ENCODE measurements at places on chromosomes 7 and 10.
A peak's percentile ranks its signal among the peaks of the same experiment; 100 is the strongest.

DNA sequence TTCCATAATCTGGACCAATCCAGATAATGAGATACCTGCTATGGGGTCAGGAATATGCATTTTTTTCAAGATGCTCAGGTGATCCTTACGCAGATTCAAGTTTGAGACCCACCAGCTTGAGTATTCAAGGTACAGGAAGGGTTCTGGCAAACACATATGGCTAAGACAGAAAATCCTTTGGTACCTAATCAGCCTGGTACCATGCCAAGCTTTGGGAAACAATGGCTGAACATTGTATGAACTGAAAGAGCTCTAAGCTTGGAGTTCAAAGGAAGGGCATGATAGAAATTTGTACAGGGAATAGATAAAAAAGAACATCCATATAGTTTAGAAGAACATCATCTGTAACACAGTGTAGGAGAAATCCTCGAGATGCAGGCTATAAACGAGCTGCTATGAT is 382.7 kb downstream of the THSD7A start:
- no peak for DNase-seq

GRCh38 chr7:39697483-39697882 is 74.1 kb downstream of the RALA start:
- DNase-seq = no peak

DNA sequence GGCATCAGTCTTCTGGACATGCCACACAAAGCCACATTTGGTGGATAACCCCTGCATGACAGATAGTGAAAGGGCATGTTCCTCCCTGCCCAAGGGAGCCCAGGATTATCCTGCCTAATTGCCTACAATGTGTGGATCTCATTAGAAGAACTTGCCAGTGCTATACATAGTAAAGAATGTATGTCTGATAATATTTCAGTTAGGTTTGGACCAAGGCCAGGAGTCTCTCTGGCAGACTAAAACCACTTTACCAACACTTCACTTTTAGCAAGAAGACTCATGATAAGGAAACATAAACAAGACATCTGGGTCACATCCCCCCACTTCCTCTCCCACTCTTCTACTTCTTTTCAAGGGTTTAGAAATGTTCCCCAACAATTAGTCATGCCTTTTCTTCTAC is 196.7 kb downstream of the MTERF1 start:
- peak; percentile 3 for DNase-seq

DNA sequence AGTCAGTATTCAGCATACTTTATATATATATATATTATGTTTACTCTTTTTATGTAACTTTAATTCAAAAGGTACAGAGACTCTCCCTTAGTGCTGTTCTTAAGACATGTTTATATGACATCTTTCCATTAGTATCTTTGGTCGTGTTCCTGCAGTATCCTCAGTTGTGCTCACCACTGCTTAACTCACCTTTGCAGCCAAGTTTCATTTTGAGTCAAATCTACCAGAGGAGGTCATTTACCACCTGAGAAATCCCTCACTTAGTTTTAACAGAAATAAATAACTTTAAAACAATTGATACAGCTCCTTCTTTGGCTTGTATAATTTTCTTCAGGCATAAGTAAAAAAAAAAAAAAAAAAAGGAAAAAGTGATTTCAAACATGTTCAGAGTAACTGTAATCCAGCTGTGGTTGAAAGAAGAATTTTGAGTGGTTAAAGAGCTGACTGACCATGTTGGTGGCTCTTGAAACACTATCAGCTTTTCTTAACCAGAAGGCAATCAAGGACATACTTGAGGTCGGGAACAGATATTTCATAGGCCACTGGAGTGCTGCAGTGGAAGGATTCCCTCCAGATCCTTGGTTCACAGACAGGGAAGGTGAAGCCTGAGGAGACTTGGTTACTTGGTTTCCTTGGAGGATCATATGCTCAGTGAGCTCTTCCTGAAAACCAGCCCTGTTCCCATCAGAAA is 116.8 kb downstream of the AUTS2 start:
- no peak for DNase-seq

DNA sequence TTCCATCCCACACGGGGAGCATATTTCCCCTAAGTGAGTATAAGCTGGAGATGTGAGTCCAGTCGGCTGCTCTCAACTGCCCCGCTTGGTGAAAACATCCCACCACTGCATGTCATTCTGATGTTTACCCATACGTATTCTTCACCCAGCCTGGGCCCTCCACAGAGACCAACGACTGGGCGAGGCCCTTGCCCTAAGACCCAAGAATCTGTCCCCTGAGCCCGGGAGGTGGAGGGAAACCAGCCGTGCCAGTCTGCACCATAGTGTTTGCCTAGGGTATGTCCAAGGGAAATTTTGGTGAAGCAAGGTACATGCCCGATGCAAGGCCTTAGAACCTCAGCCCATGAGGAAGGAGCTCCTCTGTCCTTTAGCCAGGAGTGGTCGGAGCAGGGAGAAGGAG is 67.9 kb downstream of the RGS10 start:
- no peak for DNase-seq

DNA sequence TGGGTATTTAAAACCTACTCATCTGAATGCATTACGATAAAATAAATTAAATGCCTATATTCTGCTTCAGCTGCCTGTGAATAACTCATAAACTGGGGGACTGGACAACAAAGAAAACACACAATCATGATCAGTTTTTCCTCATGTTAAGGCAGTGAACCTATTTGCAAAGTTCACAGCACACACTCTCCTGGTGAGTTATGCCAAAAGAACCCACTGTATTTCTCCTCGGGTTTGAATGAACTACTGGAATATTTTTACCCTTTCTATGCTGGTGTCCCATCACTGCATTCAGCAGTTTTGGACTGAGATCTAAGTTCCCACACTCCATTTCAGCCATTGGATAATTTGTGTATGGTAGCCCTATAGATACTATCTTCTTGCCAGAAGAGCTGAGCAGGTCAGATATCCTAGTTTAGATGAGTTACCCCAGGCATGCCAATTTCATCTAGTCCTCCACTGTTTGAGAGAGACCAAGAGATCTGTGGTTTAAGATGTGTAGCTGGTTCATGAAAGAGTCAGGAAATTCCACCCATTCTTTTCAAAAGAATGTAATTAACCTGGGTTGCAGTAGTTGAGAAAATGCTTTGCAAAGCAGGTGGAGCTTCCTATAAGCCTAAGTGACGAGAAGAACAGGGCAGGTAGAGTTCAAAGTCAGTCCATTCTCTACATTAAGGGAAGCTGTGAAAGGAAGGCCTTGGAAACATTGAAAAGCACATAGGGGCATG is 101.7 kb downstream of the PLXDC2 start:
- DNase-seq = no peak

- no peak for DNase-seq
Observed at GRCh38 chr10:13857451-13857850, 270.7 kb downstream of the PRPF18 start.

Data from RPMI7951 (cell line).